Mammary epithelial cell (primary cell): ENCODE measurements at places on chromosomes 13 and 19.

DNA sequence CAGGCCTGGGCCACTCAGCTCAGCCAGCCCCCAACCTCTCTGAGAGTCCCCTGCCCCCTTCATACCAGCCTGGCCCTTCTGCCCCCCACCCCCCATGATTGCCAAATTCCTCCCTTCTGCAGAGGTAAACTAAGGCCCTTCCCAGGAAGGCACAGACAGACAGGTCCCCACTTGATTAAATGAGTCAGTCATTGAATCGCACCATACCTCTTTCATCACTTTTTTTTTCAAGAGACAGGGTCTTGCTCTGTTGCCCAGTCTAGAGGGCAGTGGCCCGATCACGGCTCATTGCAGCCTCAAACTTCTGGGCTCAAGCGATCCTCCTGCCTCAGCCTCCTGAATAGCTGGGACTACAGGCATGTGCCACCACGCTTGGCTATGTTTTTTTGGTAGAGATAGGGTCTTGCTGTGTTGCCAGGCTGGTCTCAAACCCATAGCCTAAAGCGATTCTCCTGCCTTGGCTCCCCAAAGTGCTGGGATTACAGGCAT lies 6.0 kb downstream of the PODNL1 start:
- DNase-seq = peak; percentile 26

GRCh38 chr13:19817510-19818158 lies 34.9 kb upstream of the PSPC1 start:
- DNase-seq = no peak

GRCh38 chr13:66430269-66430668 lies 799.9 kb downstream of the PCDH9 start:
- no peak for DNase-seq

DNA sequence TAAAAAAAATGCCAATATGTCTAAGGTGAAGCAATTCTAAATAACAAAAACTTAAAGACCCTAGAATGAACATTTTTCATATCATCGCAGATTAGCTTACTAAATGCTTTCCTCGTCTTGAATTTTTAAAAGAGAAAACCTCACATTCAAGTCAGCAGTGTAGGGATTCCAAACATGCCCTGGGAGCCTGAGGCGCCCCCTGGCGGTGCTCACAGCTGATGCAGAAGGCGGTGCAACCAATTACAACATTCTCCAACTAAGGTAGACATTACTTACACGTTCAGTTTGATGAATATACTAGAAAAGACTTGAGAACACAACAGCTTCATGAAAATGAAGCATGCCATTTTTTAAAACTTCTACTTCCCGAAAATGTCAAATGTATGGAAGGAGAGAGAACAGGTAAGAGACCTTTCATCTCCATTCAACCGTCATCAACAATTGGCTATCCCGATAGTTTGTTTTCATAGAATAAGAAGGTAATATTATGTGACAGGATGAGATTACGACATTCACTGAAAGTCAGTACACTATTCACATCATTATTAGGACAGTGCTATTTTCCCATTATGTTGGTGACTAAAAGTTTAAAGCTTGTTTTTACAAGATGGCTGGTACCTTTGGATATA lies 304.4 kb downstream of the DCLK1 start:
- DNase-seq = no peak

DNA sequence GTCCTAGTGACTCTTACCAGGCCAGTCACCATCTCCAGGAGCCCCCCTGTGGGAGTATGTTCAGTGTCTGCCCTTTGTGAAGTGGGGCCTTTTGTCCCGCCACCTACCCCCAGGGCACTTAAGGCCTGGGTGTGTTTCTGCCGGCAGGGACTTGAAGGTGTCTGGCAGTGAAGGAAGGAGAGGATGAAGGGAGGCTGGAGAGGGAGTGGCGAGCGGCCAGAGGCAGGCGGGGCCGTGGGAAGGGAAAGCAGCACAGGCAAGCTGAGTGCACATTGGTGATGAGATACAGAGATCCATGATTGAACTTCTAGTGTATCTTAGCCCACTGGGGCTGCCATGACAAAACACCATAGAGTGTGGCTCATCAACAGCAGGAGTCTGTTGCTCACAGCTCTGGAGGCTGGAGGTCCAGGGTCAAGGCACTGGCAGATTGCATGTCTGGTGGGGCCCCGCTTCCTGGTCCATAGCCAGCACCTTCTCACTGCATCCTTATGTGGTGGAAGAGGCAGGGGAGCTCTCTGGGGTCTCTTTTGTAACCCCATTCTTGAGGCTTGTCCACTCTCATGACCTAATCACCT lies 17.5 kb downstream of the CUL4A start:
- no peak for DNase-seq

- DNase-seq = no peak
Measured at GRCh38 chr13:67635754-67636153, 405.6 kb upstream of the PCDH9 start.

DNA sequence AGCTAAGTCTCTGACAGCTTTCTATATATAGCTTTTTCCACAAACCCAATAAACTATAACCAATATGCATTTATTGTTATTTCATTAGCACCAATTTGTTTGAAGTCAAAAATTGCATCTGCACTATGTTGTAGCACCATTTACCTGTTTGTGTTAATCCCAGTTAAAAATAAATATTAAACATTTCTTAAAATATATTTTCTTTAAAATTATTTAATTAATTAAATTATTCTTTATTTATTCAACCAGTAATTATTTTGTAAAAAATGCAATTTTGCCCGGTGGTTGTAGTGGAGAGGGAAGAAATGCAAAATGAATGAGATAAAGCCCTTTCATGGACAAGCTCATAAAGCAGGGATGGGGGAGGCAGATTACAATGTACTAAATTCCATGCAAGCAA lies 1257.9 kb downstream of the PCDH17 start:
- no peak for DNase-seq

- DNase-seq = no peak
Measured at GRCh38 chr19:45473367-45473681, 5.5 kb downstream of the FOSB start.
